ENCODE measurements at places on chromosomes 12 and 14.

DNA sequence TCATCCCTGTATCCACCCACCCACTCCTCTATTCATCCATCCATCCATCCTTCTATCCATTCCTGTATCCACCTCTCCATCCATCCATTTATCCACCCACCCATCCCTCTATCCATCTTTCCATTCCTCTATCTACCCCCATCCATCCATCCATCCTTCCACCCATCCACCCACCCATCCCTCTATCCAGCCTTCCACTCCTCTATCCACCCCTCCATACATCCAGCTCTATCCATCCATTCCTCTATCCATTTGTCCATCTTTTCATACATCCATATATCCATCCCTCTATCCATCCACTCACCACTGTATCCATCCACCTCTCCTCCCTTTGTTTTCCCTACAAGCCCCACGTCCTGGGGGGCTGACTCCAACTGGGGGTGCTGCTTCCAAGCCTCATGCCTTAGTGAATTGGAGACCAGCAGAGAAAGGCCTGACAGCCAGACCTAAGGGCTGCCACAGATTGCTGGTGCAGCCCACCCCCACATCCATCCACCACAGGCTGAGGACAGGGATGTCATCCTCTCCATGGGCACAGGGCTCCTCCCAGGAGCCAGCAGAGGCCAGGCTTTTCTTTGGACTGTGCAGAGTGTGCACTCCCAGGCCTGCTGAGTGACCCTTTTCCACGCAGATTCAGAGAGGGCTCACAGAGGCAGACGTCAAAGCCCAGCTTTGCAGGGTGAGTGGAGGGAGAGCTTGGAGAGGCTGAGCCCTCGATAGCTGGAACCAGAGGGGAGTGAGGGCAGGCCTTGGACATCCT lies 18.9 kb upstream of the GPR132 start:
- DNase-seq: no peak

GRCh38 chr12:102427543-102427941 lies 52.8 kb downstream of the IGF1 start:
- DNase-seq: no peak

- no peak for DNase-seq
These were observed 2.9 kb downstream of the ARHGDIB start for GRCh38 chr12:14958361-14959125.

GRCh38 chr14:50943943-50944646 lies at the start of gene PYGL:
Gene PYGL, minus strand, starts transcription at chr14:50944483. Its CDS starts 80 bp downstream, at chr14:50944403.
- DNase-seq: no peak

- DNase-seq: no peak
These were observed 160.6 kb downstream of the ANO4 start for GRCh38 chr12:100955139-100955538.

GRCh38 chr14:93693914-93694313 lies 94.4 kb downstream of the PRIMA1 start:
- no peak for DNase-seq

GRCh38 chr14:90940318-90940962 lies 120.0 kb downstream of the RPS6KA5 start:
- no peak for DNase-seq

- no peak for DNase-seq
These were observed 120.9 kb downstream of the TMEM132C start for GRCh38 chr12:128387811-128388422.

DNA sequence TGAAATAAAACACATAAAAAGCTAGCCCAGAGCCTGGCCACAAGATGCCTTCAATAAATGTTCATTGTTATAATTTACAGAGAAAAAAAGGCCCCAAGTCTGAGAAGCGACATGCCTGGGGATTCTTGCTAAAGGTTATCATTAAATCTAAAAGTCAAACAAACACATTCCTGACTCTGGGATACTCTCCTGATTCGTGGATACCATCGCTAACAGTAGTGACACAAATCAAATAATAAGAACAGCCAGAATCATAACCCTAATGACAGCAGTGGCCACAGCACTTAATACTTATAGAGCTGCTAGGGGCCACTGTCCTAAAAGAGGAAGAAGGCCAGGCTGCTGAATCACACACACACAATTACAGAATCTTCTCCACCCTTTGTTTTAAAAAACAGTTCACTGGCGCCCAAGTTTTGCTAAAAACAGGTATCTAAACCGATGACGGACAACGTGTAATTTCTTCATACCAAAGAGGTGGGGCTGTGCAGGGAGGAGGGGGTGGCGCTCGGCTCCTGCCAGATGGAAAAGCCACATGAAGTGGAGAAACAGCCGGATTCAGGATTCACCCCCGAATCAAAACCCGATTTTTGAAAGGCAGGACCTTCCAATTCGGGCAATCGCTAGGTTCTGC lies 1.2 kb downstream of the CLIP1 start:
- DNase-seq: no peak

- DNase-seq: peak; percentile 9
These were observed 10.9 kb downstream of the C12orf43 start for GRCh38 chr12:121005346-121005815.

GRCh38 chr14:52069307-52070050 lies 620 bp upstream of the NID2 start:
- DNase-seq: no peak

GRCh38 chr12:10147714-10148403 lies 17.9 kb upstream of the CLEC7A start:
- DNase-seq: no peak

DNA sequence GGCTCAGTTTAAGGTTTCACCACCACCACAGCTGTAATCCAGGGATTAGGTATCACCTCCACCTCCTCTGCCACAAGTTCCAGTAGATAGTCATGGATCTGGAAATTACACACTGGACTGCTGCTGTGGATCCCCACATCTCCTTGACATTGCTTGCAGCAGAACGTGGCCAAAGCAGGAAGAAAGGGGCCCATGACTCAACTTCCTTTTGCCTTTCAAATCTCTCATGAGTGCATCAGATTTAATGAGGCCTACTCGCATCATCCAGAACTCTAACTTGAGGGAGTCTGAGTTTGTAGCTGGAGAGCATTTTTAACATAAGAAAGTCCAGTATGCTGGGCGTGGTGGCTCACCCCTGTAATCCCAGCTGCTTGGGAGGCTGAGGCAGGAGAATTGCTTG lies 29.2 kb upstream of the TMED10 start:
- DNase-seq: no peak

DNA sequence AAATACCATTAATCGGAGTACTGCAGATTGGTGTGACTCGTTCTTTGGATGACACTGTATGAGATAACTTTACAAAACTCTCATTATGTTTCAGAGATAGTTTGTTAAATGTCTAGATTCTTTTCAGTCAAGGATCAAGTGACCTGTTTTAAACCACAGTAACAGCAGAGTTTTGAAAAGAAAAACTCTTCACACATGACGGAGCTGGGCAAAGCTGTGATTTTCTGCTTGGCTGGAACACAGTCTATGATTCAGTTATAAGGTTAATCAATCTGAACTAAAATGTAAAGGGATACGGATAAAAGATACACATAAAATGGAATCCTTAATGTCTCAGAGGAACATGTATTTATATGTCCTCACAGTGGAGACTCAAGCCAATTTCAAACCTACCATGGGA lies 573.2 kb downstream of the PRKD1 start:
- no peak for DNase-seq

DNA sequence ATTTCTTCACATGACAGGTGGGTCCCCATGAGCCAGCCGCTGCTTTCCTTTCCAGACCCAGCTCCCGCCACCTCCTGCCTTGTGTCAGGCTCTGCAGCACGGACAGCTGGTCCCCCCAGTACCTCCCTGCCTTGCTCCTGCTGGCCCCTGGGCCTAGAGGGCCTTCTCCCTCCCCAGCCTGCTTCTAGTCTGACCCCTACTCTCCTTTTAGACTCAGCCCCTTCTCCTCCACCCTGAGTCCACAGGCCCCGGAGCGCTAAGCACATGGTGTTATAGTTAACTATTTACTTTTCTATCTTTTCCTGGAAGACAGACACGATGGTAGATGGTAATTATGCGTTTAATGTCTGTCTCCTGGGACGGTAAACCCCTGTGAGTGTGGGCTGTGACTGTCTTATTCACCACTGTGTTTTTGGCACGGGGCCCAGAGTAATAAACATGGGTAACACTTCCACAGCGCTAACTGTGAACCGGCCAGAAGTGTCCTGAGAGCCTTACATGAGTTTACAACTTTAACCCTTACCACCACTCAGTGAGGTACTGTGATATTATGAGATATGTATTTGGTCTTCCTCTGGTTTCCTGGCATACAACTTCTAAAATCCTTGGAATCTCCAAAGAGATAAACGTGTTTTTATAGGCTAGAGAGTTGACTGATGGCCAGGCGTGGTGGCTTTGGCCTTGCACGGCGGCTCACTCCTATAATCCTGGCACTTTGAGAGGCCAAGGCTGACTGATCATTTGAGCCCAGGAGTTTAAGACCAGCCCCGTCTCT lies 41.2 kb downstream of the DGLUCY start:
- no peak for DNase-seq

DNA sequence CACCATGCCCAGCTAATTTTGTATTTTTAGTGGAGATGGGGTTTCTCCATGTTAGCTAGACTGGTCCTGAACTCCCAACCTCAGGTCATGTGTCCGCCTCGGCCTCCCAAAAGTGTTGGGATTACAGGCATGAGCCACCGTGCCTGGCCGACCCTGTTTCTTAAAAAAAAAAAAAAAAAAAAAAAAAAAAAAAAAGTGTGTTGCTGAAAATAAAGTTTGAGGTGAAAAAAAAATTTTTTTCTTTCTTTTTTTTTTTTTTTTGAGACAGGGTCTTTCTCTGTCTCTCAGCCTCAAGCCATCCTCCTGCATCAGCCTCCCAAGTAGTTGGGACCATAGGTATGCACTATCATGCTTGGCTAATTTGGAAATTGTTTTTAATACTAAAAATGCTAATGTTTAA lies 11.3 kb downstream of the RBM25 start:
- DNase-seq: no peak

DNA sequence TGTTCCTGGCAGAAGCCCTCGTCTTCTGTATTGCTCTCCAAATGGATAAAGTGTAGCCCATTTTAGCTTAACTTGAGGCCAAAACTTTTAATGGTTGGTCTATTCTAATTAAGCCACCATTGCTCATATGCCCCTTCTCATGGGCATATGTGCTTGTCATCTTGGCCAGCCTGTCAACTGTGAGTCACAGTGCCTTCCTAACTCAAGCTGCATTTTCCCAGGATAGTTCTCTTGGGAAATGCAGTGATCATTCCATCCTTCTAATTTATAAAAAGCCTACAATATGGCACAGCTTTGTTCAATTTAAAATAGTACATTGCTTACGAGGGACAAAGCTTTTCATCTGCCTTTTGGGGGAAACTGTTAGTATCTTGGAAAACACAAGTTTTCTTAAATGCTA lies 6.6 kb downstream of the PTHLH start:
- DNase-seq: no peak

DNA sequence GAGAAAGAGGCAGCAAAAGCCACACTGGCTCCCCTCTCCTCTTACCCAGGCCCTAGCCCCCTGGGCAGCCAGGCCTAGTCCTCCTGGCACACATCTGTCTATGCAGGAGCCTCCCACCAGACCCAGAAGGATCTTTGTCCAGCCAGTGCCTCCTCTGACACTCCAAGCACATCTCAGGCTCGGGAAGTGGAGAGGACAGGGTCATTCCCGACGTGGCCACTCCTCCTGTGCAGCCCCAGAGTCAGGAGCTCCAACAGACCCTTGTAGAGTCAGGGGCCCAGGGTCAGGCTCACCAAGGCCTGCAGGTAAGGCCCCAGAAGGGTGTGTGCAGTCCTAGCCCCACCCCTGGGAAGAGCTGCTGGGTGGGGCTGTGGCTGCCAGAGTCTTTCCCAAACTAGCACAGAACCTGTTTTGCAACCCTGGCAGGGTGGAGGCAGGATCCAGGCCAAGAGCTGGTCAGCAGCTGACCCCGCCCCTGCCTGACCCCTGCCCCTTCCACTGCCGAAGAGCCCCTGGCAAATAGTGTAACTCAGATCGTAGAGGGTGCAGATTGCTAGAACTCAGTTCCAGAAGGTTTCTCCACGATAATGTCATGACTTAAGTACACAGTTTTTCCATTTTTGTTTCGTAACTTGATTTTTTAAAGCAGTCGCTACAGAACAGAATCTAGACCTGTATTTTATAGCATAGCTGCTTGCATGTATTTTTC lies 26.6 kb upstream of the PNMA1 start:
- no peak for DNase-seq

DNA sequence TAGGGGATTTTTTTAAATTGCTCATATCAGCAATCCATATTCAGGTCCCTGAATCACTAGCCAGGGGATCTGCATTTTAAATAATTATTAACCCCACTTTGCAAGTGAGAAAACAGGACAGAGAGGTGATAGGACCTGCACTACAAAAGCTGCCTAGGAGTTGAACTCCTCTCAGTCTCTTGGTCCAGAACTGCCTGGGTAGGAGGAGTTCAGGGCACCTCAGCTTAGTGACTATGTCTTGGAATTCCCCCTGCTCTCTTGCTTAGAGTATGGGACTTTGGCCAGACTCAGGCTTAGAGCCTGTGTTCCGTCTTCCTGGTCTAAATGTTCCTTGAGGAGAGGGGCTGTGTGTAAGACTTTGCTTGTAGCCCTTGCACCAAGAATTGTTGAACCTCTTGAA lies 68.2 kb upstream of the WSCD2 start:
- no peak for DNase-seq

DNA sequence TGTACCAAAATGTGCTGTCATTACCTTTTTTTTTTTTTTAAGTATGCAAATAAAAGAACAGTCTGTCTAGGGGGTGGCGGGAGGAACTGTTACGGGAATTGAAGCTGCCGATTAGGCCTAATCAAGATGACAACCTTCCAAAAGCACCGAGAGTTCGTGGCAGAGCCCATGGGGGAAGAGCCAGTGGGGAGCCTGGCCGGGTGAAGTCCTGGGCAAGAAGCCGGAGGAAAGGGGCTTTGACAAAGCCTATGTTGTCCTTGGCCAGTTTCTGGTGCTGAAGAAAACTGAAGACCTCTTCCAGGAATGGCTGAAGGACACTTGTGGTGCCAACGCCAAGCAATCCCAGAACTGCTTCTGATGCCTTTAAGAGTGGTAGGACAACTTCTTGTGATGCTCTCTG lies 42.6 kb downstream of the ACTN1 start:
- no peak for DNase-seq

GRCh38 chr12:98819821-98820404 lies 174.8 kb downstream of the APAF1 start:
- DNase-seq: no peak

DNA sequence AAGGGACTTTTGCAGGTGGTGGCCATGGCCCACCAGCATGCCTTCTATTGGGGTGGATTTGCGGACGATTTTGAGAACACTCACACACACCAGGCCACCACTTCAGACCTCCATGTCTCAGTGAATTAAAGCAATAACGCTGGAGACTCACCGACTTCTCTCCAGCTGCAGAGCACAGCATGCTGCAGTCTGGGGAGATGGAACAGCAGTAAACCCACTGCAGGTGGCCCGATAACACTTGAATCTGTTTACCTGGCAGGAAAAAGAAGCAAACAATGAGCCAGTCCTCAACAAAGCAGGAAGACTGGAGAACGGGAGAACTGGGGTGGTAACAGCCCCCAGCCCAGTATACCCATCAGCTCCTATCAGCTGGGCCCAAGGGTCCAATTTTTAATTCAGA lies 21.6 kb downstream of the RFC5 start:
- no peak for DNase-seq

Measured in T follicular helper cell (primary cell).